ENCODE measurements at places on chromosomes 16 and 17.
A peak's percentile ranks its signal among the peaks of the same experiment; 100 is the strongest.

GRCh38 chr17:39238311-39238972, 12.7 kb upstream of the STAC2 start:
- DNase-seq = no peak

DNA sequence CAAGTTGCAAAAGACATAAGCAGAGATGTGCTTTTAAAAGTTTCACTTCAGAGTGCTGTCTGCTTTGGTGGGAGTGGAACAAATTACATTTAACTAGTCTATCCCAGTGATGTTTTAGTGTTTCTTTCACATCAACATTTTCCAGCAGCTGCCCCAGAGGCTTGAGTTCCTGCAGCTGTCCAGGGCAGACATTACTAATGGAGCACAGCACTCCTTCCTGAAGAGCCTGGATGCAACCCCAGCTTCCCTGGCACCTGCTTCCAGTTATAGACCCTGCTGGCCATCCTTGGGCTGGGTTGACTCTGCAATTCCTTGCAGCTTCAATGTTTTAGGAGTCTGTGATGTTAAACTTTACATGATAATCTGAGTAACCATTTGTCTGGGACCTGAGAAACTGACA, 61.4 kb upstream of the PIRT start:
- no peak for DNase-seq

DNA sequence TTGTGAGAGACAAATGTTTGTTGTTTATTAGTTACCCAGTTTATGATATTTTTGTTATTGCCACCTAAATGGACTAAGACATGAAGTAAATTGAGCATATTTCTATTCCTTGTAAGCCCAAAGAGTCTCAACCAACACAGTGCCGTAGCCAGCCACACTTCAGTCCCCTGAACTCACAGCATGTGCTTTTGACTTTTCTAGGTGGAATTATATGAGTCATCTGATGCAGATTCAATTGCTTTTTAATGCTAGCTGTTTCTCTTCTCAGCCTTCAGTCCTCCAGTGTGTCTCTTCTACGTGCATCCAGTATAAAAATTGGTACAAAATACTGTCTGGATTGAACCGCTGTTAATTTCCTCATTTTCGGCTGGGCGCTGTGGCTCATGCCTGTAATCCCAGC, 39.0 kb downstream of the IQCK start:
- DNase-seq = peak; percentile 24

GRCh38 chr17:6269478-6269877, 165.4 kb downstream of the AIPL1 start:
- no peak for DNase-seq

- DNase-seq = no peak
These were observed 4.4 kb downstream of the HAPSTR1 start for GRCh38 chr16:9095656-9096397.

DNA sequence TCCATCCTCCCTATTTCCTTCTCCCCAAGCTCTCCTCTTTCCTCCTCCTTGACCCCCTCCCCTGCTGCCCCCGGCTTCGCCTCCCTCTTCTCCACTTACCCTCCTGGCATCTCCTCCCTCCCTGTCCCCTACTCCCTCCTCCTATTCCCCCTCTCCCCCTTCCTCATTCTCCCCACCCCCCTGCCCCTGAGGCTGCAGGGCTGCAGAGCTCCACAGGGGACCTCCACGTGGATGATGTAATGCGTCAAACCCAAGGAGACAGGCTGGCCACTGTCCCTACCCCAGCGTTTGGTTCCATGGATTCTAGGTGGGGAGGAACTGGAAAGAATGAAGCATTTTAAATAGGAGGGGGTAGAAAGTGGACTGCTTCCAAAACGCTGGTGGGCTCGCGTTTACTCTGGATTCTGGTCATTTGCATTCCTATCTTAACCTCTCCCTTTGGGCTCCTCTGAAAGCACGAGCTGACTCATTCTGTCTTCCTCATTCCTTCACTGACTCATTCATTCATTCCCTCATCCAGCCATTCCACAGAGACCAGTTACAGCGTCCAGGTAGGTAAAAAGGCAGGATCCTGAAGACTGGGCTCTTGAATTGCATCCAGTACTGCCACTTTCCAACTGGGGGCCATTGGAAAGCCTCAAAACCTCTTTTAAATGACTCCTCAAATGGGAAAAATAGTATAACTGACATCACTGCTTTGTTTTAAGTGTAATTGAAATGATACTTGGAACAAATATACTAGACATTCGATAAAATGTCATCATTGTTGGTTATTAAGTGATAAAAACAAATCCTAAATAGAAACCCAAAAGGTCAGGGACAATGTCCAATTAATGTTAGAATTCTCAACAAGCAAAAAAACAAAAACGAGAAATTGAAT, 943 bp upstream of the COTL1 start:
- DNase-seq = peak; percentile 93

GRCh38 chr17:58284613-58285421, 4.1 kb upstream of the MPO start:
- DNase-seq = no peak

DNA sequence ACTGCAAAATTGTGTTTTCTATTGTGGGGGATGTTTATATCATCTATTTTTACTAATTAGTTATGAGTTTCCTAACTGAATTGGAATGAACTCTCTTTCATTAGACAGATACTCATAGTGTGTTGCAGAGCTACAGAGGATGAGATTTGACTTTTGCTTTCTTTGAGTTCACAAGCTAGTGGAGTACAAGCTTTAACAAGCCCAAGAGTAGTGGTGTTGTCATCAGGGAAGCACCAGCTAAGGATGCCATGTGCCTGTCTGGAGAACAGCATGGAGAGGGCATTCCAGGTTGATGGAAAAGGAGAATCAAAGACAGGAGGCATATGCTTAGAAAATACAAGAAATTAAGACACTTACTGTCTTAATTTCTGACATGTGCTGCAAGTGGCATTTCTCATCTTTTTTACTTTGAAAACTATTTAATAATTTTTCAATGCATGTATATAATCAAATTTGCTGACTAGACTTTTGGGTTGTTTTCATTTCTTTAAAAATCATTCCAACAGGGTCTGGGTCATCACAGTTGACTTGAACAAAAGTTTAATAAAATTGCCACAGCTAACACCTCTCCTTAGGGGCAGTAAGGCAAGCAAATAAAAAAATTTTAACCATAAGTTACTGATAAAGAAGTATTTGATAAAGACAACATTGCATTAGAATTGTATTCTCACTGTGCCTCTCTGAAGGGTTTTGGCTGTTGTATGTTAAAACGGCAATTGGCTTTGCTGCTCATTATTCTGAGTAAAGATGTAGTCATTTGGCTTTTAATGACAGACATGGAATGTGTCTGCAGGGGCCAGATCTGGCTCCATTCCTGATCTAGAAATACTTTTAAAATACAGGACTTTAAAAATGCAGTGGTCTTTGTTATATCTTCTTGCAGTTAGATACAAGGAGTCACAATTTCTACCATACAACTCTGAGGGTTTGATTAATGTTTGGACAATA, 323.7 kb upstream of the CDH11 start:
- DNase-seq = no peak

- DNase-seq = no peak
These were observed 72.2 kb upstream of the GNAO1 start for GRCh38 chr16:56119133-56119532.

DNA sequence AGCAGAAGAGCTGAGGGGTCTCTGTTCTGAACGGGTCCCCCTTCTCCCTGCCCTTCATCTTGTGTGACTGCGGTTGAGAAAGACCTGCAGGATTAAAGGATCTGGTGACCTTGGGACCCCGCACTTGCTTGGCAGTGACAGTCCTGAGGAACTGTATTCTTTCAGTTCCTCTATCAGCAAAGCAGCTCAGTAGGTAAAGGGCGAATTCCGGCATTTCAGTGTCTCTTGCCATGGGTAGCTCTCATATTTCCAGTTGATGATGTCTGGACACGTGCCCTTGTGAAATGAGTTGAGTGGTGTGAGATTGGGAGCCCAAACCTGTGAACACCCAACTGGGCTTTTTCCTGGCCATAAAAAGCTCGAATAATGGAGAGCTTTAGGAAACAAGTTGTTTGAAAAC, 135.7 kb downstream of the PRKCA start:
- no peak for DNase-seq

- no peak for DNase-seq
These were observed 28.0 kb downstream of the DCUN1D3 start for GRCh38 chr16:20871941-20872815.

Data from non-pigmented ciliary epithelial cell (primary cell).